ENCODE measurements at places on chromosomes 1 and 21.

DNA sequence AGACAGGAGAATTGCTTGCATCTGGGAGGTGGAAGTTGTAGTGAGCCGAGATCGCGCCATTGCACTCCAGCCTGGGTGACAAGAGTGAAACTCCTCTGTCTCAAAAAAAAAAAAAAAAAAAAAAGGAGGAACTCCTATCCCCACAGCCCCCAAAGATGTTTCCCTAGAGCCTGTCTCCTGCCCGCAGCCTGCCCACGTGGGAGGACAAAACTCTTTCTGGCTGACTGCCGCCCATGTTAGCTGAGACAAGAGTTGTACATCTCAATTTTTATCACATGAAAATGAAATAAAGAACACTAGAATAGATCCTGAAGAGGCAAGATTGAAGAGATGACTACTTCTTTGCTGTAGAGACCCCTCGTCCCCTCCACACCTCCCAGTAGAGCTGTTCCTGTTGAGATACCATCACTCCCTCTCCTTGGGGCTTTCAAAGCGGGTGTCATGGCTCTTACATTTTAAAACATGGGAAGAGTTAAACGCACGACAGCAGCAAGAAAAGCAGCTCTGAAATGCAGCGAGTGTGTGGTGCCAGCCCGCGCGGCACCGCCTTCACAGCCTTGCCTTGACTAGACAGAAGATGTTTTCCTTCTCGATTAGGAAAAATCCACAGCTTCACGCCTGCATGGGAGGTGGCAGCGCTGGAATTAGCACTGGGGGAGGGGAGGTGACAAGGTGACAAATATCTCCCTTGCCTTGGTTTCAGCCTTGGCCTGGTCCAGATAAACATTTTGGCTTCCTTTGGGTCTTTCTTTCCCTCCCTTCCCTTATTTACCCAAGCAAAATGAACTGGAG is 253.4 kb upstream of the CSF3R start:
- DNase-seq = no peak

DNA sequence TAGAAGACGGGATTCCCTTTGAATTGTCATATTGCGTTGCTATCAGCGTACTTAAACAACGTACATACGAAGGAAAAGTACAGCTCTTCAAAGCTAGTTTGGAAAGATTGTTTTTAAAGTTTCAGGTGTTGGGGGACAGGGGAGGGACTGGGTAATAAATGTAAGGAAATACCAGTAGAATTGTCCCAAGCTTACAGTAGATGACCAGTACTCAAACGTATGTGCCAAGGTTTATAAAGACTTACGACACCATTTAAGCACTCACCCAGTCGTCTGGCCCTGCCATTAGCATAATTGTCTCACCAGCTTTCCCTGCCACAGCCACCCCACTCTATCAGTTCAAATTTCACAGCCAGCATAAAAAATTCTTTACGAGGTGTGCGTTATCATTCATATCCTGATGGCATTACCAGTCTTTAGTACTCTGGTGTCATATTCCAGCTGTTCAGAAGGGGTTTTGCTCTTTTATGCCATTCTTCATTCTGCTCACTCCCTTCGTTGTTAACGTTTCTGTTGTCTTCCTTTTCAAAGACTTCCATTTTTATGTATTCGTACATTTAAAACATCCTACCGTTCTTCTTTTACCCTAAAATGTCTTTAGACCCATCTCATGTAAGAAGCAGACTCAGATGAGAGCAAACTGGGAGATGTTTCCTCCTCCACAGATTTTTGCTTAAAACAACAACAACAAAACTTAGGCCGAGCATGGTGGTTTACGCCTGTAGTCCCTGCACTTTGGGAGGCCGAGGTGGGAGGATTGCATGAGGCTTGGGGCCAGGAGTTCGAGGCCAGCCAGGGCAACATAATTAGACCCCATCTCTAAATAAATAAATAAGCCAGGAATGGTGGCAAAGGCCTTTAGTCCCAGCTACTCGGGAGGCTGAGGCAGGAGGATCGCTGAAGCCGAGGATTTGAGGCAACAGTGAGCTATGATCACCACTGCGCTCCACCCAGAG is 1.0 kb upstream of the HP1BP3 start:
- no peak for DNase-seq

DNA sequence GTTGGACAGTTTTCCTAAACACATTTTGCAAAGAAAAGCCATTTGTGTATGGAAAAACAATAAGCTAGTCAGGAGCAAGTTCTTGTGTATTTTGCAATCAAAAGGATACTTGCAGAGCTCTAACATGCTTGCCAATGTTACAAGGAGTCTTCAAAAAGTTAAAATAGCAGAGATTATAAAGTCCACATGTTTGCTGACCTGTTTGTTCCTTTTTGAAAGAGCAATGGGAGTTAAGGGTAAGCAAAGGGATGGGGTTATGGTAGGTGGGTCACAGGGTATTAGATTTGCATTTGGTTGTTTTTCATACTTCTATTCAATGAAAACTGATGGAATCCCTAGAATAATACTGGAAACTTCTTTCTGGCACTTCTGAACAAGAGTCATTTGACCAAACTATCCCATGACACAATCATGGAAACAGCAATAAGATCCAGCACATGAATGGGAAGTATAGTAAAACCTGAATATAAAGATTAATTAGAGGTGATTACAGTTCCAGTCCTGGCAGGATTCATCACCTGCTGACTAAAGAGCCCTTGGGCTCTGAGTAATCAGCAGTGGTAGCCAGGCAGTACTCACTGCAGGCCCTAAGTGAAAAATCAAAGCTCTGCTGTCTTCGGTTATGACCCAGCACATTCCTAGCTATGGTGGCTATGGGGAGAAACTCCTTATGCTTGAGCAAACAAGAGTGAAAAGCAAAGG is 27.1 kb upstream of the ZC3H11B start:
- no peak for DNase-seq

- DNase-seq = no peak
Measured at GRCh38 chr1:239682960-239683359, 296.6 kb downstream of the CHRM3 start.

Measured in GM13976 (cell line).